ENCODE measurements at places on chromosomes 16 and 17. TPM values are rescaled to one million over a fixed set of nuclear protein-coding genes. Genes with fewer than 3 reads are reported as not detected.

TPSB2 gene
- not detected for total RNA-seq

SLC13A2 gene
- not detected for total RNA-seq

KRT34 gene
- not detected for total RNA-seq

ST6GALNAC2 gene
- total RNA-seq = not detected

CFAP97D1 gene
- not detected for total RNA-seq

GRCh38 chr17:60393840-60394723 lies 2.1 kb upstream of the USP32 start:
- peaks cover 2% of the 10 kb centered on the region for H3K36me3 ChIP-seq
- no peaks in the 10 kb centered on the region for H3K27me3 ChIP-seq
- peak; percentile 1 for DNase-seq

DNA sequence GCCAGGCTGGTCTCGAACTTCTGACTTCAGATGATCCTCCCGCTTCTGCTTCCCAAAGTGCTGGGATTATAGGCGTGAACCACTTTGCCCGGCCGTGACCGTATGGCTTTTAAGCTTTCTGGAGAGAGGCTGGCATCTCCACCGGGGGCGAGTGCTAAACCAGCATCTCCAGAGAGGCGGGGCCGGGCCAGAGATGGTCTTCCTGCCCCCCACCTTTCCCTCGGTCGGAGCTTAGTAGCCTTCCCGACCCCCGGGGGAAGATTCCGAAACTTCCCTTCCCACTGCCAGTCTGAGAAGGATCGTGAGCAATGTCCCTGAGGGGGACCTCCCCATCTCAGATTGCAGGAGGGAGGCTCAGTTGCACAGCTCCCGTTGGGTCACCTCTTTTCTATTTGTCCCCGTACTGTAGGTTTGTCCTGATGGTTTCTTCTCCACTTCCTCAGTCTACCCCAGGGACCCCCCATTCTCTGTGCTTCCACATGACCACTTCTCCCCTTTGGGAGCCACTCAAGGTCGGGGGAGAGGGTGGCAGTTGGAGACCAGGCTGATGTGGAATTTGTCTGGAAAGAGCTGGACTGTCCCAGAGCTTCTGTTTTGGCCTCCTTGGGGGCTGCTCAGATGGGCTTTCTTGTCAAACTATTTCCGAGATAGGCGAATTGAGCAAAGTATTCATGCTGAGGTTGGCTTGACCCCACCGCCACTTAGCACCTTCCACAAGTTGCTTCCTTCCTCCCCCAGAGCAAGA lies 18.2 kb downstream of the IGF2BP1 start:
- H3K27me3 ChIP-seq = peaks cover 62% of the 10 kb centered on the region
- no peaks in the 10 kb centered on the region for H3K36me3 ChIP-seq
- H3K4me3 ChIP-seq = no peak overlapping the region
- no peak overlapping the region for H3K27ac ChIP-seq

DNA sequence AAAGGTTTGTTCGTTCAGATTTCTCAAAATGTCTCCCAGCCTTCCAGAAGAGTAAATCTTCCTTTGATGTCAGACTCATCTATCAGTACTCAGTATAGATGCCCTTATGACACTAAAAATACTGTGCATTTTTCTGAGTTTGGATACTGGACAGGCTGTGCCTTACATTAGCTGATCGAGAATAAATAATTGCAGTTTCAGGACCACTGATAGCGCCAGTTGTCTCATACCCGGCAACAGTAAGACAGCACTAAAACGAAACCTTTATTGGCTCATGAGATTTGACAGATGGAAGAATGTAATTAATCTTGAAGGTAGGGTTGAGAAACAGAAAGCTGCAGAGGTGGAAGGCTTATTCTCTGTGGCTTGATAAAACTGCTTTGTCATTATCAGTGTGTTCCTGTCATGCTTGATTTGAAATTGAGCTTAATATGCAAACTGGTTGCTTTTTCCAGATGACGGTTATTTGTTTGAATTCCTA lies 1.2 kb downstream of the ATP6V0A1 start:
- H3K36me3 ChIP-seq = peaks cover 2% of the 10 kb centered on the region
- no peaks in the 10 kb centered on the region for H3K27me3 ChIP-seq
- peak overlapping the region; percentile 85 for H3K4me3 ChIP-seq
- no peak for DNase-seq
- H3K27ac ChIP-seq = peak overlapping the region; percentile 12
- H3K4me1 ChIP-seq = peaks cover 36% of the 10 kb centered on the region

GRCh38 chr16:8168016-8168415 lies 422.3 kb downstream of the TMEM114 start:
- H3K4me1 ChIP-seq = no peaks in the 10 kb centered on the region
- DNase-seq = no peak
- no peak overlapping the region for H3K27ac ChIP-seq
- no peaks in the 10 kb centered on the region for H3K27me3 ChIP-seq
- H3K36me3 ChIP-seq = no peaks in the 10 kb centered on the region

- H3K4me3 ChIP-seq = no peak overlapping the region
- H3K36me3 ChIP-seq = no peaks in the 10 kb centered on the region
- DNase-seq = no peak
- no peak overlapping the region for H3K27ac ChIP-seq
- peaks cover 26% of the 10 kb centered on the region for H3K27me3 ChIP-seq
Measured at GRCh38 chr17:11144358-11145233, 96.4 kb upstream of the SHISA6 start.

GRCh38 chr17:55420067-55420775 lies 1.4 kb downstream of the MMD start:
- peaks cover 27% of the 10 kb centered on the region for H3K27me3 ChIP-seq
- H3K4me1 ChIP-seq = peaks cover 41% of the 10 kb centered on the region
- peak overlapping the region; percentile 88 for H3K4me3 ChIP-seq
- H3K36me3 ChIP-seq = peaks cover 40% of the 10 kb centered on the region

DNA sequence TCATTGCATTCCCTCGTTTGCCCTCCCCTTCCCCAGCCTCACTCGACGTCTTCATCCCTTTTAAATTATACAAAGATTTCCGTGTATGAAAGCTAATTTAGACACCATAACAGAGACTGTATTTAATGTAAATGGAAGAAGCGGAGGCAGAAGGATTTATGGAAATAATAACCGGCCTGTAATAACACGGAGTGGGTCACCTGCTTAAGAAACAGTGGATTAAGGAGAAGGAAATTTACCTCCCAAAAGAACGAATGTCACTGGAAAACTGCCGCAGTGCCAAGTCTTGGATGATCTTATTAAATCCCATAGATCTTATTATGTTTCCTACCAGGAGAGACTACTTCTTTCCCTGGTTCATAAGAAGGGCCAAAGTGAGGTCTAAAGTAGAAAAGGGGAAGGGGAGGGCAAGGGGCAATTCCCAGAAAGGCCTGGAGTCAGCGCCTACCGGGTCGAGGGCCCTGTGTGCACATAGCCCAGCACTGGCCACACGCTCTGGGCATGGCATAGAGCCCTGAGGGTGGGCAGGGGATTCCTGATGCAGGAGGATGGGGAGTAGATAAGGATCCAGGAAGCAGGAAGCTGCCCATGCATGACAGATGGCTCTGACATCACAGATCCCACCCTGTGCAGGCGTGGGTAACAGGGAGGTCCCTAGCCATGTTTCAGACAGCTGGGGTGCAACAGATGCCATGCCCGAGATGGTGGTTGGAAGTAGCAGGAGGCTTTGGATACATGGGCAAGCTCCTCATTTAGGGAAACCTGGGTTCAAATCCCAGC lies 56.2 kb upstream of the RPL38 start:
- peaks cover 32% of the 10 kb centered on the region for H3K27me3 ChIP-seq
- no peak overlapping the region for H3K4me3 ChIP-seq
- H3K27ac ChIP-seq = no peak overlapping the region
- no peaks in the 10 kb centered on the region for H3K4me1 ChIP-seq
- H3K36me3 ChIP-seq = no peaks in the 10 kb centered on the region
- DNase-seq = no peak

GRCh38 chr17:4004517-4005295 lies 40.5 kb upstream of the ATP2A3 start:
- peaks cover 4% of the 10 kb centered on the region for H3K4me1 ChIP-seq
- no peak overlapping the region for H3K27ac ChIP-seq
- no peaks in the 10 kb centered on the region for H3K27me3 ChIP-seq
- H3K36me3 ChIP-seq = peaks cover 2% of the 10 kb centered on the region
- DNase-seq = peak; percentile 75

GRCh38 chr17:18968945-18969887 lies 17.3 kb downstream of the SLC5A10 start:
- no peak overlapping the region for H3K4me3 ChIP-seq
- peaks cover 4% of the 10 kb centered on the region for H3K4me1 ChIP-seq
- H3K27ac ChIP-seq = no peak overlapping the region
- DNase-seq = no peak
- H3K36me3 ChIP-seq = no peaks in the 10 kb centered on the region
- no peaks in the 10 kb centered on the region for H3K27me3 ChIP-seq

DNA sequence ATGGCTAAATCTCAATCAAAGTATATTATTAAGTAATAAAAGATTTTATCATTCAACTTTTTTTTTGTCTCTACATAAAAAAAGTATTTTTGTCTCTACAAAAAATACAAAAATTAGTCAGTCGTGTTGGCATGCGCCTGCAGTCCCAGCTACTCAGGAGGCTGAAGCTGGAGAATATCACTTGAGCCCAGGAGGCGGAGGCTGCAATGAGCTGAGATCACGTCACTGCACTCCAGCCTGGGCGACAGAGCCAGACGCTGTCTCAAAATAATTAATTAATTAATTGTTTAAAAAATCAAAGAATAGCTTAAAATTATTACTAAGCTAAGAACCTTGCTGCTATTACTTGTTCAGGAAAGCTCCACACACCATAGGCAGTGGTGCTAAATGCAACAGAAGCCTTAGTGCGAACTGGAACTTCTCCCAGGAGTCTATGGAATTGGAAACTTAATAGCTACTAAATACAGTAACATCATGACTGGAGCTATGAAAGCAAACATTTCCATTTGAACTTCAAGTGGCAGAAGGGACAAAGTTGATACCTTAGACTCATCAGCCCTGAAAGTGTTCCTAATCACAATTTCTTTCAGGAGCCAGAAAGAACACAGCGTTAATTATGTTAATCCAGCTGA lies 22.6 kb downstream of the ADCY9 start:
- peaks cover 7% of the 10 kb centered on the region for H3K27me3 ChIP-seq
- no peak for DNase-seq
- peaks cover 15% of the 10 kb centered on the region for H3K4me1 ChIP-seq
- H3K27ac ChIP-seq = no peak overlapping the region
- H3K36me3 ChIP-seq = no peaks in the 10 kb centered on the region

DNA sequence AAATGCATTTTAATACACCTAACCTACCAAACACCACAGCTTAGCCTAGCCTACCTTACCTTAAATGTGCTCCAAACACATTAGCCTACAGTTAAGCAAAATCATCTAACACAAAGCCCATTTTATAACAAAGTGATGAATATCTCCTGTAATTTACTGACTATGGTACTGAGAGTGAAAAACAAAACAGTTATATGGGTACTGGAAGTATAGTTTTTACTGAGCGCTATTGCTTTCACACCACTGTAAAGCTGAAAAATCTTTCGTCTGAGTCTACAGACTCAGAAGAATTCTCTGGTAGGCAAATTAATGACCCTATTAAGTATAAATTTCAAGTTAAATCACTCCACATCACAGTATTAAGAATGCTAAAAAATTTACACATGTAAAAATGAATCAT lies 3.5 kb downstream of the GRB2 start:
- peak overlapping the region; percentile 61 for H3K4me3 ChIP-seq
- H3K36me3 ChIP-seq = peaks cover 23% of the 10 kb centered on the region
- H3K27me3 ChIP-seq = no peaks in the 10 kb centered on the region
- H3K27ac ChIP-seq = peak overlapping the region; percentile 68
- H3K4me1 ChIP-seq = peaks cover 53% of the 10 kb centered on the region
- no peak for DNase-seq

DNA sequence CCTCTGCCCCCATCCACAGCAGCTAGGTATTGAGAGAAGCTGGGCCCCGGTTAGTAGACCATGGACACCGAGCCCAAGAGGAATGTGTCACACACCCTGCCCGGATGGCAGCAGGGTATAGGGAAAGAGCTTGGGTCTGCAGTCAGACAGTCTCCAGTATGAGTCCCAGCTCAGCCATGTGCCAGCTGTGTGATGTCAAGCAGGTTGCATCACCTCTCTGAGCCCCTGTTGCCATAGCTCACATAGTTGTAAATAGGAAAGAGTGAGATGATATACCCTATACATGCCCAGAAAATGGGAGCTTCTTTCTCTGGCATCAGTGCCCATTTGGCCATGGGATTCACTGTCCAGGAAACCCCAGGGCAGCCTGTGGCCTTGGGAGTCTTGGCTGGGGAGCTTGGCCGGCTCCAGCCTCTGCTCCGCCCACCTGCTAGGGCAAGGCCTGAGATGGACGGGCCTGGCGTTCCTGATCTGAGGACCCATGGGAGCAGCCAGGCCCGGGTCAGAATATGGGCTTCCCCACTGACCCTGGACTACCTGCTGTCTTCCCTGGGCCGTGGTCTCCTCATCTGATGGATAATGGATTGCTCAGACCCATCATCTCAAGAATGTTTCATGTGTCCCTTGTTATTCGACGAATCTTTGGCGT lies 13.2 kb downstream of the CD300LG start:
- H3K27me3 ChIP-seq = peaks cover 7% of the 10 kb centered on the region
- no peaks in the 10 kb centered on the region for H3K36me3 ChIP-seq
- H3K27ac ChIP-seq = no peak overlapping the region

DNA sequence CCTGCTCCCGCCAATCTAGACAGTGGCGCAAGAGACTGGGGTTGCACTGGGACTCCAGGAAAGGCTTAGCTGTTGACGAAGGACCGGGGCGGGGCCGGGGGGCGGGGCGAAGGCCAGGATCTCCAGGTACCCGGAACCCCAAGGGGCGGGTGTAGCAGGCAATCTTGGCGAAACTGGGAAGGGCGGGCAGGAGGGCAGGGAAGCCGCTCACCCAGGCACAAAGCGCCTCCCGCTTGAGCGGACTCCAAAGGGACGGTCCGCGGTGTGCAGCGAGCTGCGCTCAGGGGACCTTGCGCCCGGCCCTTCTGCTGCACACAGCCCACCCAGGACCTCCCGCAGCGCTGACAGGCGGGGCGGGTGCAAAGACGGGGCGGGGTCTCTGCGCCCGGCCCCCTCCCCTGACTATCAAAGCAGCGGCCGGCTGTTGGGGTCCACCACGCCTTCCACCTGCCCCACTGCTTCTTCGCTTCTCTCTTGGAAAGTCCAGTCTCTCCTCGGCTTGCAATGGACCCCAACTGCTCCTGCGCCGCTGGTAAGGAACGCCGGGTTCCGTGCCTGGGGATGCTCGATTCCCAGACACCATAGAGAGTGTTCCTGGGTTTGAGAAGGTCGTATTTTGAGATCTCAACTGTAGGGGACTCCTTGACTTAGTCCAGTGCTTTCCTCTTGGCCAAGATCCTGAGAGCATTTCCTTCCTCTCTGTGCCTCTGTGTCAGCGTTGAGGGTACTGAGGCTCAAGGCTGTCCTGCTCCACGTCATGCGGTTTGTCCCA lies at the start of gene MT1F:
Gene MT1F (plus strand): TSS at position 405 of the 772 bp plus-strand sequence. CDS start 100 bp downstream, at position 505.
- DNase-seq = peak; percentile 81
- H3K27ac ChIP-seq = peak within 1 kb of the TSS; percentile 83
- no peaks in the 10 kb centered on the region for H3K27me3 ChIP-seq
- peaks cover 23% of the 10 kb centered on the region for H3K4me1 ChIP-seq
- H3K36me3 ChIP-seq = peaks cover 5% of the 10 kb centered on the region

- H3K27ac ChIP-seq = no peak overlapping the region
- no peaks in the 10 kb centered on the region for H3K4me1 ChIP-seq
- H3K36me3 ChIP-seq = peaks cover 22% of the 10 kb centered on the region
- no peak for DNase-seq
- H3K27me3 ChIP-seq = no peaks in the 10 kb centered on the region
Measured at GRCh38 chr16:24957887-24958286, 57.3 kb downstream of the ARHGAP17 start.
